ENCODE measurements at places on chromosomes 7 and 10.
A peak's percentile ranks its signal among the peaks of the same experiment; 100 is the strongest.

DNA sequence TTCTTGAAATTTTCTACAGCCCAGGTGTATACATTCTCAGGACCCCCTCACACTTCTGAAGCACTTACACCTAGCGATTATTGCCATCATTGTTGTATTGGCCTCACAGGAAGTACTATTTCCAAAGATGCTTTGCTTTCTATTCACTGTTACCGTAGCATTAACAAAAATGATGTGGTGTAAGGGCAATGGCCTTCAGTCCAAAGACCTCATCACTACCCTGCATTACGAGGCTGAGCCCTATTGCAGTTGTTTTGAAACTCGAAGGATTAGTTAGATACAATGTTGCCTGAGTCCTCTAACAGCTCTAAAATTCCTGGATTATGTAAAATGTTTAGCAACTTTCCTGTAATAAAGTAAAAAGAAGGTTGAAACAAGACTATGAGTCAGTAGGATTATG is 2.9 kb downstream of the NRCAM start:
- DNase-seq, result no peak

- DNase-seq, result no peak
Measured at GRCh38 chr10:84706875-84707274, 378.5 kb downstream of the CCSER2 start.

DNA sequence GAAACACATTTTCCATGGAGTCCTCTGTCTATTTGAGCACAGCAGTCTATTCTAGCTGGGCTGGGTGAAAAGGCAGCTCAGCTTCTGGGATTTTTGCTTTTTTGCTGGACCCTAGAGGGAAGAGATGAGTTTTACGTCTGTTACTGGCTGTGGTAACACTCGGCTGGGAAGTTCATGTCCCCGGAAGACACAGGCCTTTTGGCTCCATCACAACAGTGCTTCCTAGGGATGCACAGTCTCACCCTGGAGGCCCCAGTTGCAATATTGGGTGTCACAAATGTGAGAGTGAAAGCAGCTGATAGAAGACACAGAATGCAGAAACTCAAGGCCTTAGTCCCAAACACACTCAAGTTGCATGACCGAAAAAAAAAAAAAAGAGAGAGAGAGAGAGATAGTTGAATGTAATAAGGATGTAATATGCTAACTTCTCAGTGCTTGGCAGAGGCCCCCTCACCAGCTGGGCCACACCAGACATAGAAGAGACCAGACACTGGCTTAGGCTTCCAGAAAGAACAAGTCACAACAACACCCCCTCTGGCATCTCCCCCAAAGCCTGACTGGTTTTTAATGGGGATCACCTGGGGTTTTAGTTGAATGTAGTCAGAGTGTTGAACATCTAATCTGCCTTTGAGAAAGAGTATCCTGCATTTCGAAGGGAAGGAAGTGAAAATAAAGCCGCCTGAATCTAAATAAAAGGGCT is 545.4 kb upstream of the FZD8 start:
- DNase-seq, result no peak

DNA sequence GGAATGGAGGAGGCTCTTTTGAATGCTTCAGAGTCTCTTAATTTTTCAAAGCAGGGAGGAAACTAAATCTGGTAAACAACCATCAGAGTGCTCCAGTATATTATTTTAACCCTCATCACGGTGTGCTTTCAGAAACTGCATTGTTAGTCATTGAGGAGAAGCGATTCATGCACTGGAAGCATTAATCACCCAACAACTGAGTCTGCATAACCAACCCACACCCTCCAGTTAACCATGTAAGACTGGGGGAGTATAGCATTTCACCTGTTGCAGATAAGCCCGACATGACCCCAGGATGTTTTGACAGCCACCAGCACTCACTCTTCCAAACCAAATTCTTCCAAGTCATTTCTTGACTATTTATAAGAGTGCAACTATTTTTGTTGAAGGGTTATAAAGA is 257.6 kb downstream of the GATA3 start:
- no peak for DNase-seq

DNA sequence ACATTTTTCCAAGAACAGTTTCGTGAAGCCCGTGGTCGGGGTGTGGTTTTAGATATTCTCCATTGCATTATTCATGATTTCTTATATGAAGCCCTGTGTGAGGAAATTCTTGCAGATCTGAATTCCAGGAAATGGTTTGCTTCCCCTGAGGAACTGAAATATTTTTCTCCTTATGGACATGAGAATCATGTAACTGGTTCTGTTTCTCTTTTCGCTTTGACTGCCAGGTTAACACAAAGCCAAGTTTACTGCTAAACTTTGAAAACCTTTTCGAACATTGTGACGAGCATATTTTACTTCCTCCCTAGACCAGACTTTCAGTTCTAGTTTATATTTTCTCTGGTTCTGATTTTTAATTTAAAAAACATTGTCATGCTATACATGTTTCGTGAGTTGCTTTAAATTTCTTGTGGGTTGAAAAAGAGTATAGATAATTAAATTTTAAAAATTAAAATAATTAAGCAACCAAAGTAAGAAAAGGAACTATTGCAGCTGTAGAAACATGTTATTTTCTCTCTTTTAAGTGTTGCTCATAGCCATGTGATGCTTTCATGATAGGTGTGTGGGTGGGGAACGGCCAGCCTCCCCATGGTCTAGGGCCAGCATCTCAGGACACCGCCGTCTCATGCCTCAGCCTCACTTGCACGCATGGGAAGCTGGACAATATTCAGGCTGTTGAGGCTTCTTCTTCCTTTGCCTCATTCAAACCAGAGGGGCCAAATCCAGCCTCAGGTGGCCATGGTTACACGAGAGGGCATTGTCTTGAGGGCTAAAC is 97.1 kb downstream of the CREB5 start:
- no peak for DNase-seq

GRCh38 chr7:73437621-73438416 is 4.2 kb downstream of the FZD9 start:
- no peak for DNase-seq

DNA sequence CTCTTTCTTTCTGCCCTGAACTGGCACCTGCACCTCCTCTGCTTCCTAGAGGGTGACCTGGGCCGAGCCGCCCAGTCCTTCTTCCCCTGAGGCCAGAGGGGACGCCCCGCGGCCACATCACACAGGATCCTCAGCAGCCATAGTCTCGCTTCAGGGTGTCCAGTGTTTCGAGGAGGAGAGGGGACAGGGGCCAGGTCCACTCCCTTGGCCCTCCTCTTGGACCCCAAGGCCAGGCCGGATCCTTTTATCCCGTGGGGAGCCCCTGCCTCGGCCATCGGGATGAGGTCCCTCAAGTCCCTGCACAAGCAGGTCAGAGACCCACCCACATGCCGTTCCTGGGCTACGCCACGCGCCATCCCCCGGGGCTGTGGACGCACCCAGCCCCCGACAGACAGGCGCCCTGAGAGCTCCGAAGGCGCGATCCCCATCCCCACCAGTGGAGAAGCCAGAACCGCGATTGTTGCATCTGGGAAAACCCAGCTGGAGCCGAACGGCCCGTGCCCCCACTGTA is 3.6 kb downstream of the BHLHA15 start:
- DNase-seq, result no peak

DNA sequence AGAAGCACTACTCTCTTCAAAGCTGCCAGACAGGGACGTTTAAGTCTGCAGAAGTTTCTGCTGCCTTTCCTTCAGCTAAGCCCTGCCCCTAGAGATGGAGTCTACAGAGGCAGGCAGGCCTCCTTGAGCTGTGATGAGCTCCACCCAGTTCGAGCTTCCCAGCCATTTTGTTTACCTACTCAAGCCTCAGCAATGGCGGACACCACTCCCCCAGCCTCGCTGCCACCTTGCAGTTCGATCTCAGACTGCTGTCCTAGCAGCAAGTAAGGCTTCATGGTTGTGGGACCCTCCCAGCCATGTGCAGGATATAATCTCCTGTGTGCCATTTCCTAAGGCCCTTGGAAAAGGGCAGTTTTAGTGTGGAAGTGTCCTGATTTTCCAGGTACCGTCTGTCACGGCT is 74.3 kb downstream of the TMEM26 start:
- no peak for DNase-seq

GRCh38 chr7:7737674-7738073 is 19.3 kb upstream of the RPA3 start:
- DNase-seq, result no peak

DNA sequence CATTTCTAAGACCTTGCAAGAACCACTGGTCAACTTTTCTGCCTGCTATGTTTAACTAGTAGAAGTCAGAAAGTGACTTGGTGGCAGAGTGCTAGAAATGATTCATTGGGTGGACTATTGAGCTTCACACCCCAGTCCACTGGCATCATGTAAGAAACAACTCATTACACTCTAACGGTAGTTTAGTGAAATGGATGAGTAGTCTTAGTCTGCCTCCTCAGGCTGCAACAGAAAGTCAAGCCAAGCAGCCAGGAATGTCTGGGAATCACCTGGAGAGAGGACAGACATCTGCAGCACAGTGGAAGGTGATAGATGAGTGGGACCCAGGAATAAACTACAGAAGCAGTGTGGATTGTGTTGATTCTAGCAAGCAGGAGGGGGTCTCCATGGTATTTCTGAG is 125.4 kb downstream of the AUTS2 start:
- no peak for DNase-seq

GRCh38 chr10:132005147-132005546 is 23.4 kb upstream of the BNIP3 start:
- no peak for DNase-seq

- no peak for DNase-seq
Measured at GRCh38 chr7:149070372-149071125, 20.0 kb downstream of the ZNF786 start.

DNA sequence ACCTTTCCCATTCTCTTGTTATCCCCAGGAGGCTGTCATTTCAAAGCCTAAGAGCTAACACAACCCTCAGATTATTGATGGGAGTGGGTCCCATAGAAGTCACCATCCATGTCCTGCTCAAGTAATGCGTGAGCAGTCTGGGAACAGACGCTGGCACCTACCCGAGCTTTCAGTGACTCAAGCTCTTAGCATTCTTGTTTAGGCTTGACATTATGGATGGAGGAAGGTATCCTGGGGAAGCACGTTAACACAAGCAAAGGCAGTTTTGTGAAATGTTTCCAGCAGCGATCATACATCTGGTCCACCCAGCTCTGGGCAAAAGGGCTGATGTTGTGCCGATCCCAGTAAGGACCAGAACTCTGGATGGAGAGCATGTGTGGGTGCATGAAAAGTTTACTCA is 30.0 kb upstream of the AUTS2 start:
- no peak for DNase-seq

- DNase-seq, result no peak
Measured at GRCh38 chr7:47756636-47757035, 174.7 kb upstream of the TNS3 start.

- DNase-seq, result peak; percentile 72
Measured at GRCh38 chr10:3852147-3852904, 67.3 kb upstream of the KLF6 start.

- no peak for DNase-seq
Measured at GRCh38 chr7:103690242-103690974, 244.4 kb upstream of the SLC26A5 start.

DNA sequence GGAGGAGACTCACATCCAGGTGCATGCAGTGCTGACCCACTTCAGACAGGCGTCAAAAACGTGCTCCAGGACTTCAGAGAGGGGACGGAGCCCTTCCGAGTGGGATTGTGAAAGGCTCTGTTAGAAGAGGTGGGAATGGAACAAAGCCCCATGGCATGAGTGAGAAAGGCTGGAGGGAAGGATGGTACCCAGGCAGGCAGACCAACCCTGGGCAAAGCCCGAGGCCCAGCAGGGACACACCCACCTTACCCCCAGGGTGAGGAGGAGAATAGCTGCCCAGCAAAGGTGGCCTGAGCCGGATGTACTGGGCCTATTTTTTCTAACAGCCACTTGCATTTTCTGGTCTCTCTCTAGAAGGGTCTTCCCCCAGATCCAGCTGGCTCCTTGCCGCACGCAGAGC is 14.8 kb downstream of the CHAT start:
- no peak for DNase-seq

- DNase-seq, result no peak
Measured at GRCh38 chr7:12907774-12908173, 220.3 kb downstream of the ARL4A start.

- no peak for DNase-seq
Measured at GRCh38 chr7:150381785-150382122, 2.6 kb downstream of the ZNF775 start.

DNA sequence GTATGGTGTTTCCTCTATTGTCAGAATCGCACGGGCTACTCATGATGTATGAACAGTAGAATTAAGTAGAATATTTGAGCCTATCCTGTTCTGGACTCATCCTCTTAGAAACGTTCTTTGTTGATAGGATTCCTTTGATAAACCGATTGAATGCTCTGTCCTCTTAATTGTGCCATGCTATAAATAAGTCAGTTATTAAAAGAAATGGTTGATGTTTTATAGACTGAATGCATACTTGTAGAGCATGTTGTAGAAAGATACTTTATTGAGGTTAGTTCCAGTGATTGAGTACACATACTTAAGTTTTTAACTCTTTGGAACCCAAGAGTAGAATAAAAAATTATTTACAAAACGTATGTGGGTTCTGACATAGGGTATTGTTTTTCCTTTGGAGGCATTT is 54.9 kb upstream of the HBP1 start:
- DNase-seq, result no peak

GRCh38 chr7:155104913-155105312 is 34.8 kb downstream of the HTR5A start:
- no peak for DNase-seq

- no peak for DNase-seq
Measured at GRCh38 chr10:51007781-51008180, 66.5 kb upstream of the PRKG1 start.

DNA sequence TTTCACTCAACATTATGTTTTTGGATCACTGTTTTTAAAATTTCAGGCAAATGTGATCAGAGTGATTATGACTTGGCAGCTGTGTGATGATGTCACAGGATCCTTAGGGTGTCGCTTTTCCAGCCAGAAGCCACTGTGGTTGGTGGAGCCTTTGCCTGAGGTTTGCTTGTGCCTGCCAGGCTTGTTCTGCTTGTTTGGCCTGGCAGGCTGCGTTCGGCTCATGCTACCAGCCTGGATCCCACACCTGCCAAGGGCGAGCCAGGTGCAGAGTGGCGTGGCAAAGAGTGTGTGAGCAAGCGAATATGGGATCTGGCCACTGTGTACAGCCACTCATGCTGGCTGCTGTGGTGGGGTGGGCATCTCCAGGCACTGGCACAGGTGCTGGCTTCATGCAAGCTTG is 55.7 kb downstream of the ADK start:
- no peak for DNase-seq

DNA sequence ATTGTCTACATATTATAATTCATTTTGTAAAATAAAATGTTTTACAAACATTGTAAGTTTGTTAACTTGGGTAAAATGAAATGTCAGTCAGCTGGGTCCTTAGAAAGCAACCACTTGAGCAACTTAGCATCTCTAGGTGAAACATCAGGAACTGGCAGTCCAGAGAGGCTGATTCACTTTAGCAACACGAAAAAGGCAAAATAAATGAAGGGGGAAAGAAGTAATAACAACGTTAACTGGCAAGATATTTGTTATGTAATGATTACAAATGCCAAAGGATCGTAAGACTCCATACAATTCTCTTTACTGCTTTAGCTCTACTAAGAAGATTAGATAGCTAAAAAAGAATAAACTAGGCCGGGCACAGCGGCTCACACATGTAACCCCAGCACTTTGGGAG is 5.0 kb downstream of the PDZD8 start:
- no peak for DNase-seq
